H9 (cell line): ENCODE measurements at places on chromosomes 4 and X.

GRCh38 chrX:1390621-1391369 is 1.1 kb downstream of the SLC25A6 start:
- no peak for DNase-seq

GRCh38 chr4:156248917-156249316 is 295.3 kb upstream of the CTSO start:
- DNase-seq = no peak

GRCh38 chrX:480861-481417 is 94.2 kb upstream of the PPP2R3B start:
- DNase-seq = no peak

DNA sequence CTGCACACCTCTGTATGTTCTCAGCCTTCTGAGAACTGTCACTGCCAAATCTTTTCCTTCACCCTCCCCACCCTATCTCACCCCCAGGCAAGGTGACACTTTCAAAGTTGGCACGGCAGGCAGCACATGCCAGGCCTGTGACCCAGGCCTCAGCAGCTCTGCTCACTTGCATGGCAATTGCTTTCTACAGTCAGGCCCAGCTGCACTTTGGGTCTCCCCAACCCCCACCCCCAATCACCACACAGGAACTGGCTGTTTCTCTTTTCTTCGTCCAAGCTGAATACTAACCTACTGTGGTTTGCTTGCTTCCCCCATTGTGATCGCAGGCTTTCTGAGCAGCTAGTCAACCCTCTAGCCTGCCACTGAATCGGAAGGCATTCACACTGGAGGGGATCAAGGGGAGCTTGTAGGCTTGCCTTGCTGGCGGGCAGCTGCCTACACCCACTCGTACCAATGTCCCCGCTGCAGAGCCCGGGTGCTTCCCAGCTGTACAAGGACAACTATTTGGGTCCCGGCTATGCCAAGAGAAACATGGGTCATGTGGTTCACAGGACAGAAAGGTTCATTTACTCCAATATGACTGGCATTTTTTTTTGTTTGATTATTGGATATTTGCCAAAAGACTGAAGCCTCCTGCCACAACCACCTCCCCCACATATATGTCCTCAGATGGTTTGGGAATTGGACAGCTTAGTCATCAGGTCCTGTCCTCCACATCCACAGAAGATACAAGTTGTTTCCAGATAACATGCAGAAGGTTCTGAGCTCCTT is 28.1 kb downstream of the SLC25A43 start:
- no peak for DNase-seq

DNA sequence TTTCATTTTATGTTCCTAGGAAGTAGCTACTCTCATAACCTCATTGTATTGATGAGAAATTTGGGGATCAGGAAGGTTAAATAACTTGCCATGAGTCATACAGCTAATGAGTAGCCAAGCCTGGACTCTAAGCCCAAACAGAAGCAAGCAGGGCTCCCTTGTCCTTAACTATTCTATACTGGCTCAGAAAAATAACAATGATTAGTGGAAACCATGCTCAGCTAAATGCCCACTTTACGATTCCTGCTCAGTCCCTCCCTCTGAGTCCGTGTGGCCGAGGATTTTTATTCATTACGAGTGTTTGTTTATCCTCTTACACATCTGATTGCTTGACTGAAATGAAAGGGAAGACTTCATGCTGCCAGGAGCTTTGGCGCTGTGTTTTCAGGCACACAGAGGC is 100.9 kb downstream of the SLC34A2 start:
- no peak for DNase-seq

DNA sequence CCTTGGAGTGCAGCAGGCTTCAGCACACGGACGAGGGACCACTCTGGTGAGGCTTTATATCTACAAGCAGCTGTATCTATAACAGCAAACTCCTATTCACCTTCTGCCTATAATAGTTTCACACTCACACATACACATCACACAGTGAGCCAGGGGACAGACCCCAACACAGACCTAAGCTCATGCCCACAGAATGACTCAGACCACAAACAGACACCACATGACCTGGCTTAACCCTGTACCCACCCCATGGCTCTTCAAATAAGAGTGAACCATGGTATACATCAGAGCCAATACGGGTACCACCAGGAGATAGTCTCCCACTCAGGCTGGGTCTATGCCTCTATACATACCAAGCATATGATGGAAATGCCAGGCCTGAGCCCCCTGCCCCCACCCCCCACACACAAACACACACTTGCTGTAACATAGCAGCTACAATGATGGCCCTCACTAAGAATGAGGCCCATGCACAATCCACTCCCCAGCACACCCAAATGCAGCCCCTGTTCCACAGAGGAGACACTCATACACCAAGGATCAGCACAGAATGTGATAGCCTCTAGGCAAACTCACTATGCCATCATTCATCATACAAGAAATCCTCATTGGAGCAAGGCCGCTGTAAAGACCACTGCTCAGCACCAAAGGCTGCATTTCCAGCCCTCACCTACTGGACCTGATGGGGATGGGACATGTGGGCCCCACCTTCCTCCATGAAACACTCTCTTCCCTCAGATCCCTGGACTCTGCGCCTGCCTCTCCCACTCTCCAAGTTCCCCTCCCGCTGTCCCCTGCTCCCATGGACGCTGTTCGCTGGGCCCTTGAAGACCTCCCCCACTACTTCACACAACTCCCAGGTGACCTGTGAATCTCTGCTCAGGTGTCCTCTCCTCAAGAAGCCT is 62.1 kb upstream of the XIAP start:
- DNase-seq = no peak
